ENCODE measurements at places on chromosomes 5 and 9.

DNA sequence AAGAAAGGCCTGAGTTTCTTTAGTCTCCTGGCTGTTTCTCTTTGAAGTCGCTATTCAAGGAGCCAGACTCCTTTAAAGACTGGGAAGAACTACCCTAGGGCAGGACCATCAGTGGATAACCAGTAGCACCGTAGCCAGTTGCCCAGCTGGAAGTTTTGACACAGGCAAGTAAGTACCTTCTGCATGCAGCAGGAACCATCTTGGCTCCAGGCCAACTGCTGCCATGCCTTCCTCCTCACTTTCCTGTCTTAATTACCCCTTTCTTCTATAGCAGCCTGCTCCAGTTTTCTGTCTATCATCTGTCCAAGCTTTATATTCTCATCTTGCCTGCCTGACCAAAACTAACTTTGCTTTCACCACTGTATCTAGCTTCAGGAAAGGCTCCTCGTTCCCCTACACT is 149.7 kb upstream of the SV2C start:
- peak; percentile 6 for DNase-seq

GRCh38 chr5:8523501-8523900 is 654.6 kb downstream of the MTRR start:
- DNase-seq: no peak

DNA sequence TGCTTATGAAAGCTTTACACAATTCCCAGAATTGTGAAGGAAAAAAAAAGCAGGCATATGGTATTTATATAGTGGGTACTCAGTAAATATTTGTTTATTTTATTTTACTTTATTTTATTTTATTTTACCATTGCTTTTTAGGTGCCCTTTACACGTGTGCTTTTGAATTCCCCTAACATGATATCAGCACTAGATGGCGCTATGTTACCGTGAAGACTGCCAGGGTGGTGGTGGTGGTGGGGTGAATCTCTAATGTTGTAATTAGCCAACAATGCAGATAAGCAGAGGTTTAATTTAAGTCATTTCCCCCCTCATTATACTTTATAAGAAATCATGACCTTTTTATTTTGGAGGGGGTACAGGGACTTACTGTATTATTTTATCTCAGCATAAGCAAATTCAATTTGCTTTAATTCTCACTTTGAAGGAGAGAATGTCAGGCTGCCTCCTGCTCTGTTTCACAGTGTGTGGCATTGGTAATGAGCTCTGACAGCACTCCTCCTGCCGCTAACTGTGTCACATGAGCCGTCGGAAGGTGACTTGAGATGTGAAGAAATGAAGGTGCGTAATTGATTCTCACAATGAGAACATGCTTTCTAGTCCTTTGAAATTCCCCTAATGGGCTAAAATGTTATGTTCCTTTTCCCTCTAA is 165.6 kb downstream of the YTHDC2 start:
- peak; percentile 82 for DNase-seq

DNA sequence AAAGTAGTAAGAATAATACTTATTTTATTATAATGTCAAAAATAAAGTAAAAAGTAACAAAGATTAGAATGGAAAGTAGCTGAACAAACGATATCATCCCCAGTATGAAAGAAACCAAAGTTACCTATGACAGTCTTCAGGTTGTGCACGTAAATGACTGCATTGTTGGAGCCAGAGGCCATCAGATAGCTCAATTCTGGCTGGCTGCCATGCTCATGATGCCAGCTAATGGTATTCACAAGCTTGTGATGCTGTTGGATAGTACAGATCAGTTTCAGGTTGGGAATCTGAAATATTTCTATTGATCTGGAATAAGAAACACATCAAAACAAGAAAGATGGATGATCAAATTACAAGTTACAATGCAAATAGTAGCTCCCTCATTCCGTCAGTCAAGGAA is 21.1 kb downstream of the GEMIN5 start:
- DNase-seq: no peak

GRCh38 chr5:112348915-112349314 is 70.2 kb downstream of the EPB41L4A start:
- DNase-seq: no peak

DNA sequence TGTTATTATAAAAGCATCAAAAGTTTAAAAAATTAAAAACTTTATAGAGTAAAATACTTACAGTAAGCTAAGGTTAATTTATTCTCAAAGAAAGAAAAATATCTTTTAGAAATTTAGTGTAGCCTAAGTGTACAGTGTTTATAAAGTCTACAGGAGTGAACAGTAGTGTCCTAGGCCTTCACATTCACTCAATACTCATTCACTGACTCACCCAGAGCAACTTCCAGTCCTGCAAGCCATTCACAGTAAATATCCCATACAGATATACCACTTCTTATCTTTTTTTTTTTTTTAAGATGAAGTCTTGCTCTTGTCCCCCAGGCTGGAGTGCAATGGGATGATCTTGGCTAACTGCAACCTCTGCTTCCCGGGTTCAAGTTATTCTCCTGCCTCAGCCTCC is 73.1 kb upstream of the FST start:
- DNase-seq: no peak

- no peak for DNase-seq
These were observed 24.7 kb upstream of the ANKRD34B start for GRCh38 chr5:80594810-80595209.

- DNase-seq: no peak
These were observed 25.2 kb downstream of the BICD2 start for GRCh38 chr9:92739346-92739970.

- no peak for DNase-seq
These were observed 99.9 kb downstream of the KLF4 start for GRCh38 chr9:107389617-107390071.

DNA sequence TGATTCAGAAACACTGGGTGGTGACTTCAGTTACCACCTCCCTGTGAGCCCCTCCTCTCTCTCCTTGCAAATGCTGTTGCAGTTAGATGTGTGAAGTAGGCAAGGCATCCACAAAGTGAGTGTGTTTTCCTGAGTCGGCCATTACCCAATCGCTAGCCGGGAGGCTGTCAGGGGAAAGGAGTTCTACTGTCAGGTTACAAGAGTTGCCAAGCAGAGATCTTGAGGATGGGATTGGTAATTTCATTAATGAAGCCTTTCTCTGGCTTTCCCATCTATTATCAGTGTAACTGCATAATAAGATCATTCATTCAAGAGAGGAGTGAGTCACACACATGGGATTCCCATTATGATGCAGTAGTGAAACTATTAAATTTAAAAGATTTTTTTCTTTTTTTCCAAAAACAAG is 106.9 kb downstream of the GLDC start:
- DNase-seq: no peak

GRCh38 chr9:68919661-68920060 is 94.3 kb downstream of the PRKACG start:
- DNase-seq: no peak

DNA sequence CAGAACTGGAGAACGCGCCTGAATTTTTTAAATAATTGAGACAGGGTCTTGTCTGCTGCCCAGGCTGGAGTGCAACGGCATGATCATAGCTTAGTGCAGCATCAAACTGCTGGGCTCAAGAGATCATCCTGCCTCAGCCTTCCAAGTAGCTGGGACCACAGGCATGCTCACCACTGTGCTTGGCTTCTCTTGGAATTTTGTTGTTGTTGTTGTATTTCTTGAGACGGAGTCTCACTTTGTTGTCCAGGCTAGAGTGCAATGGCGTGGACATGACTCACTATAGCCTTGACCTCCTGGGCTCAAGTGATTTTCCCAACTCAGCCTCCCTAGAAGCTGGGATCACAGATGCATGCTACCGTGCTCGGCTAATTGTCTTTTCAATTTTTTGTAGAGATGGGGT is 58.4 kb upstream of the DAB2IP start:
- DNase-seq: no peak

- DNase-seq: no peak
These were observed 195.7 kb downstream of the ZNF608 start for GRCh38 chr5:124550731-124551130.

- DNase-seq: no peak
These were observed 58.3 kb upstream of the NXNL2 start for GRCh38 chr9:88476491-88477271.

GRCh38 chr5:140840978-140841962 is at the start of gene PCDHA8:
PCDHA8 (plus strand) TSS chr5:140841187; CDS start chr5:140841322, 135 bp downstream.
- DNase-seq: peak; percentile 52

- DNase-seq: no peak
These were observed 139.2 kb upstream of the SMARCA2 start for GRCh38 chr9:1875921-1876448.

- no peak for DNase-seq
These were observed 194.4 kb upstream of the PTGER4 start for GRCh38 chr5:40485021-40485998.

- no peak for DNase-seq
These were observed 29.5 kb upstream of the CYFIP2 start for GRCh38 chr5:157236423-157236822.

DNA sequence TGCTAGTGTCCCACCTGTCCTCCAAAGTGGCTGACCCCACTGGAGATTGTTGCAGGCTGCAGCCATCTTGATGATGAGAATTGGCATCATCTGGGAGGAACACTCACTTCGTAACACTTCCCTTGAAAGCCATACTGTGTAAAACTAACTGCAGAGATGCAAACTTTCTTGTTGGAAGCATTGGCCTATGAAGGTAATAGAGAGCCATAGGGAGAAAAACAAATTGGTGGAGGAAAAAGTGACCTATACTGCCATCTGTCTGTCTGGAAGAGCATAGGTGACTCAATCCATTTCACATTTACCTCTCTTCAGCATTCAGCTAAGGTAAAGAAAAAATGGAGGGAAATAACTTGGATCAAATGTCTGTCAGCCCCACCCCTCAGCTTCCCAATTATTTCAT is 473.4 kb downstream of the NTRK2 start:
- no peak for DNase-seq

DNA sequence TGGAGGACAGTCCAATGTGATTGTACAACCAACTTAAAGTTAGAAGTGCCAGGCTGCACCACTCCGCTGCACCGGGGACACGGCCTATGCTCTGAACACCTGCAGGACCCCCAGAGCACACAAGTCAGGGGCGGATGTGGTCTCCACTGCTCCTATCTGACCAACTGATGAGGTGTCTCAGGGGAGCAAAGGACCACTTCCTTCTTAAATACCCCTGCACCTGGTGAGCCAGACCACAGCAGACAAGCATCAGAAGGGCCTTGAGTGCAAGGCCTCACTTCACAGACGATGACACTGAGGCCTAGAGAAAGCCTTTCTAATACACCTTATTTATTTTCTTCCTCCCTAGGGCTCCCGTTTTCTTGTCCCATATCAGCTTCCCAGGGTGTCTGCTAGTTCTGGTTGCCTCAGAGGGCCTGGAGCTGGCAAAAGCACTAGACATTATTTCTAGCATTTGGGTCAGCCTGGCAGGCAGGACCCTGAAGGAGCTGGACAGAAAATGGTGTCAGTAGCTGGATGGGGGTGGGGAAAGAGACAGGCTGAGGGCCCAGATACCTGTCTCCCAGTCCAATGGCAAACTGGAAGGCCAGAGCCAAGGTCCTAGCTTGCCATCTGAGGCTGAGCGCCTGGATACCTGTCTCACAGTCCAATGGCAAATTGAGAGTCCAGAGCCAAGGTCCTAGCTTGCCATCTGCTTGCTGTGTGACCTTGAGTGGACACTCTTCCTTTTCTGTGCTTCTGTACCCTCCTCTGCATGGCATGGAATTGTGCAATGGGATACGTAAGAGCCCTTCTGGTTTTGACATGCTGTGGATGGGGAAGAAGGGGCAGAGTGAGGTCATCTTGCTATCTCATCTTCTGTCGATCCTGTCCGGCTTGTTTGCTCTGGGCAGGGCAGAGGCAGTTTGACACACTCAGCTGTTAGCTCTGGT is 9.0 kb downstream of the CCDC69 start:
- DNase-seq: no peak

- no peak for DNase-seq
These were observed 360.2 kb upstream of the GRIA1 start for GRCh38 chr5:153130296-153130695.

DNA sequence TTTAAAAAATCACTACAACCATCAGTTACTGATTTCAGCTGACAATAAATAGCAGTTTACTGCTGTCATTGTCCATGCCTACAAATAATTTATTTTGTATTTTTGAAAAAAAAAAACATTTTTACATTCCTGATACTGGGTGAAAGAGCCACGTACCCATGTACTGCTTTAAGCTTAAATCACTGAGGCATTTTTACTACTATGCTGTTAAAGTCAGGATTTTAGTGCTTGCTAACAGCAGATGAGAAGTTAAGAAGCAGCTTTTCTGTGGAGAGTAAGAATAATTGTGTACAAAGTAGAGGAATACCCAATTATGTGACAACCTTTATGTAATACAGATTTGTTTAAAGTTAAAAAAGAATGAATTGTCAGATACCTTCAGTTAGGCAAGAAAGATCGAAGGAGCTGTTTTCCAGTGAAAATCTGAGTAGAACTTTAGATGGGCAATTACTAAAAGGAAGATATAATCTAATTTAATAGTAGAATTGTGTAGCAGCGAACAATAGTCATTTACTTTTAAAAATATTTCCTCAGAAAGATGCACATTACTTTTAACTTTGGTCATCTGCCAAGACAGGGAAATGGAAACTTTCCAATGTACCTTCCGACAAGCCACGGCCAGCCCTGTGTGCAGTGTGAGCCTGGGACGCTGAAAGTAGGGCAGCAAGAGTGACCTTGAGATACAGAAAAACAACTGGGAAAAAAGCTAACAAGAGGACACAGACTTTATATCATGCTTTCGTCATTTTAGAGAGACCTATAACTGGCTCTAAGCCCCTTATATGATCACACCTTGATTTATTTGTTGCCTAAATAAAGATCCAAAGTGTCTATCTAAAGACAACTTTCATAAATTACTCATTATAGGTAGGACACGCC is 39.9 kb downstream of the RHOBTB3 start:
- no peak for DNase-seq

DNA sequence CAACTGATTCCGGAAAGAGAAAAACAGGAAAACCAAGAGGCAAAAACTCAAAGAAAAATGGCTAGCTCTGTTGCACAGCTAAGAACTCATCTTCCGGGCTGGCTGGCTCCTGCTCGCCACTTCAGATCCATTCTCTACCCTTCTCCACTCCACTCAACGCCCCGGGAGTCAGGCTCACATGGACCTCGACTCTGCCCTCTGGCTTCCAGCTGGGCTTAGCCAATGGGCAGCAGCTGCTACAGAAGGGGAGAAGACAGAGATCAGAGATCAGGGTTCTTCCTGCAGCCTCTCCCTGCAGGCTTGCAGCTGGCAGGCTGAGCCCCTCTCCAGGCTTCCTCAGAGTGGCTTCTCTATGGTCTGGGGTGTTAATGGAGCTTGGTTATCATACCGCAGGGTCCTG is 187.5 kb downstream of the MED10 start:
- no peak for DNase-seq

DNA sequence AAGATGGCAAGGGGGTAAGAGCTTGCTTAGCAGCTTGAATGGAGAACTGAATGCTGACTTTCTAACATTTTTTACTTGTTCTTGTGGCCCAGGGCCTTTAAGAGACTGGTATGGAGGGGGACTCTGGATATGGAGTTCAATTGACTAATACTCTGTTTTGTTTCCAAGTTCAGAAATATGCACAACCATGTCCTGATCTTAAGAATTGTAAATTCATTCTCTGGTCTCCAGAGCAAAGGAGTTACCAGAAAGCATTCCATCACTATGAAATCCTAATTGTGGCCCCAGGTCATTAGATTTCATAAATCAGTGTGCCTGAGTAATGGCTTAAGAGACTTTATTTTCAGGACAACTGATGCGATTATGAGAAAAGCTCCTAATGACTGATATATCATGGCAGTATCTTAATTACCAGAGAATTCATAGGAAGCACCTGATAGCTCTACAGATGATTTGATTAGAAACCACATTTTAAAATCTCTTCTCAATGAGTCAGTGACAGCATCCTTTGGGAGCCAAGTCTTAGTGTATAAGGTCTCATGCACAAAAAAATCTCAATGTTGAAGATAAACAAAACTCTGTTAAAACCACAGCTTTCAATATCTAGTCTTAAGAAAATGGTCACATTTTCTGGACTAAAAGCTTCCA is 613.6 kb upstream of the KLF4 start:
- DNase-seq: no peak
